ENCODE measurements at places on chromosomes 2 and 18.

- DNase-seq: peak; percentile 65
These were observed 18.7 kb upstream of the NUP35 start for GRCh38 chr2:183105402-183106134.

GRCh38 chr18:50793641-50794565, 25.9 kb downstream of the MRO start:
- peak; percentile 70 for DNase-seq

DNA sequence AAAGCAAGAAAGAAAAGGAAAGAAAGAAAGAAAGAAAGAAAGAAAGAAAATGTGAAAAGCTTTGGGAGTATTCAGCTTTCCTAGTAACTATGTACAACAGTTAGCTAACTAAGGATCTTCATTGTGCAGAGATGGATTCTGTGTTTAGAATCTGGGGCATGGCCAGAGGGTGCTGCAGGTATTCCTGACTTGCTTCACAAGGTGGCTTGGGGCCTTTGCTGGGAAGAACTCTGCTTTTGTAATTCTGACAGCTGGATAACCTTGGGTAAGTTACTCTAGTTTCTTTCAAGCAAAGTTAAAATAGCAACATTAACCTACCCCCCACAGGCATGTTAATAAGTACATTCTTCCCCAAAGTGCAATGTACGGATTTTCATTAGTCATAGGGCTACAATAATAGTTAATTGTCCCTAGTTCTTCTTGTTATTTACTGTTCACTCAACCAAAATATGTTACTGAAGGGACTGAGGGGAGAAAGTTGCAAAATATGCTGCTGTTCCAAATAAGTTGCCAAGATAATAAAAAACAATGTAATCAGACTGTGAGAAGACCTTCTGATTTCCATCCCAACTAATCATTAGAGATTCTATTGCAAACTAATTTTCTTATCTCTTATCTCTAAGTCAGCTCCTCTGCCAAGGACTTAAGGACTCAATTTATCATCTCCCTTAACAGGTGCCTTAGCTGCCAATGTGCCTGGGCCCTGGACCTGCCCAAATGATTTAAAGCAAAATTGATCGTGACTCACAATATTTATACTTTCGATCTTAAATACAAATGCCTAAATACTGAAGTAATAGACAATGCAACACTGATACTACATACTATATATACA, 50.3 kb downstream of the SERPINB8 start:
- DNase-seq: peak; percentile 7

DNA sequence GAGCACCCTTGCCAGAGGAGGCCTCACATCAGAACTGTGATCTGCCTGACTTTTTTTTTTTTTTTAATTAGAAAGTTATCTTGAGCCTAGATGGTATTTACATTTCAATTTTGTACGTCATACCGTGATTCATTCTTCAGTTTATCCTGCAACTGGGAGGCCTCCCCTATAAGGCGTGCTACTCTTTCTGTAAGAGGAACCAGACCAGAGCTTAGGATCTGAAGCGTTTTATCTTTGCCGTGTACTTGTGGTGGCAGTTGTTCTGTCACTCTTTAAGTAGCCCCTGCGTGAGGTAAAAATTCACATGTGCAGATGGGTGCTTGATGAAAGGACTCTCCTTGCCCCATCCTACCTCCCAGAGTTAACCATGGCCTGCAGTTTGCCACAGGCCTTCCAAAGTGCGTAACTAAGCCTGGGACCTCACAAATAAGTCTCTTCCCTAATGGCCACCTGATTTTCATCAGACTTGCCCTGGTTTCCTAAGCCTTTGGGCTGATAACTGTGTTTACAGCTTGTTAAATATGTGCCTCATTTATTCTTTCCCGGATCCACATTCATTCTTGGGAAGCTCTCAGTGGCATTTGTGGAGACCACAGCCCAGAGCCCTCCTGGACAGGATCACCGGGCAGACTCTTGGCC, 96.0 kb downstream of the MTCL1 start:
- DNase-seq: peak; percentile 36

DNA sequence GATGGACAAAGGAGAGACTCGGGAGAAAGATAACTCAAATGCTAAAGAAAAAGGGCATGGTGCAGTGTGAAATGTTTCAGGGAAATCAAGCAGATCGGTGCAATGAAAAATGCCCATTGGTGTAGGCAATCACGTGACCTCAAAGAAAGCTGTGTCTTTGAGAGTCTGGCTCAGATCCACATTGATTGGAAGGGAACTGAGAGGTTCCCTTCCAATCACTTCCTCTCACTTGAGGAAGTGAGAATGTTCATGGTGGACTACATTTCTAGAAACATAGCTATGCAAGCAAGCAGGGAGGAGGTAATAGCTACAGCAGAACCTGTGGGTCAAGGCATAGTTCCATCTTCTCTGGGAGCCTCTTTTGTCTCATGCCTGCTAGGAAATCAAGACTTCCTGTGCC, 187.4 kb downstream of the LPIN1 start:
- DNase-seq: no peak

GRCh38 chr2:65518751-65519150, 86.4 kb upstream of the SPRED2 start:
- DNase-seq: no peak

DNA sequence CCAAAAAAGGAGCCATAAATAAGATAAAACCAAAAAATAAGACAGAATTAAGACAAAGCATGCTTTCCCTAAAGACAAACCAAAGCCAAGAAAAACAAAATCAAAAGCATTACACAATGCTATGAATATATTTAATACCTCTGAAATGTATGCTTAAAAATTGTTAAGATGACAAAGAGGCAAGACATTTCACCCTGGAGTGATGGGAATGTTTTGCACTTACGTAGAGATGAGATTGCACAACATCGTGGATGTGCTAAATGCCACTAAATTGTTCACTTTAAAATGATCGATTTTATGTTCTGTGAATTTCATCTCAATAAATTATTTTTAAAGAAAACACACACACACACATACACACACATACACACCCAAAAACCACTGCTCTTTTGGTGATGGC, 386.6 kb upstream of the KLHL29 start:
- DNase-seq: no peak

DNA sequence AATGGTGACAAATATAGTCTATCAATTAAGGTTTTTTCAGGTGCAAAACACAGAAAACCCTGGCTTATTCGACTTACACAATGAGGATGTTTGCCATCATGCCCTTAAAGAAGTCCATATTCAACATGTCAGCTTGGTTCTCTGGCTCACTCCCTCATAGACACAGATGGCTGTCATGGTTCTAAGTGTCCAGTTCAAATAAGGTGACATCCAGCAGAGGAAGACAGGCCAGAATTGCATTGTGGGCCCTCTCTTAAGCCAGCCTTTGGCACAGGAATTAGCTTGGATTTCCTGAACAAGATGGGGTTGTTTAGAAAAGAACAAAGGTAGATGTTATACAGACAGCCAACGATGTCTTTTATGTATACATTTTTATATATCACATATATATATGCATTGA, 18.7 kb upstream of the SLC1A4 start:
- DNase-seq: no peak

DNA sequence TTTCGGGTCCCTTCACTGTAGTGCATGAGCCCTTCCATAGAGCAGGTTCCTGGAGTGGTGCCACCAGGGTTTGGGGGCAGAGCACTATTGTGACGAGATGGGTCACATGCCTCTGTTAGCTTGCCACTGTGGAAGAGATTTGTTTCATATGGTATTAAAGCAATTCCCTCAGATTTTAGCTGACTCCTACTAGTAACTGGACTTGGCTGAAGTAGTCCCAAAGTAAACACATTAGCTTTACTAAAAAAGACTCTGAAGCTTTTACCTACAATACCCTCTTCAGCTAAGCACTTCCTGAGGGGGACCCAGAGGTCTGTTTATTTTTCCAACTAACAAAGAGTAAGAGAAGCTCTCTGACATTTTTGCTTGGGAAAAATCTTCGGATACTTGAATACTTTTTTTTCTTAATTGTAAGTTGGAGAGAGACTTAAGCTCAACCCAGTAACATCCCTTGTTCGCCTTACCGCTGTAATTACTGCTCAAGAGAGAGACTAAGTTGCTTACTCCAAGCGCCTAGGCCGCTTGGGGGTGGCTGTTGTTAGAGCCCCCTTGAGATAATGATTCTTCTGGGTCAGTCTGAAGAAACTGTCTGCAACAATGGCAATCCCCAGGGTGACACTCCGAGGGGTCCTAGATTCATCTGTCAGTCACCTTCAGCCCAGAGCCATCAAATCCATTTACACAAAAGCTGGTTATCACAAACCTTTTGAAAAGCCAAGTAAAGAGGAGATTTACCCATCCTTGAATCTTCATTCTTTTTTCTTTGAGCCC, 177.4 kb downstream of the FIGN start:
- DNase-seq: no peak

- DNase-seq: peak; percentile 30
These were observed 1.5 kb downstream of the ACSL3 start for GRCh38 chr2:222862106-222862908.

GRCh38 chr2:7860693-7861092, 821.2 kb upstream of the ID2 start:
- no peak for DNase-seq

DNA sequence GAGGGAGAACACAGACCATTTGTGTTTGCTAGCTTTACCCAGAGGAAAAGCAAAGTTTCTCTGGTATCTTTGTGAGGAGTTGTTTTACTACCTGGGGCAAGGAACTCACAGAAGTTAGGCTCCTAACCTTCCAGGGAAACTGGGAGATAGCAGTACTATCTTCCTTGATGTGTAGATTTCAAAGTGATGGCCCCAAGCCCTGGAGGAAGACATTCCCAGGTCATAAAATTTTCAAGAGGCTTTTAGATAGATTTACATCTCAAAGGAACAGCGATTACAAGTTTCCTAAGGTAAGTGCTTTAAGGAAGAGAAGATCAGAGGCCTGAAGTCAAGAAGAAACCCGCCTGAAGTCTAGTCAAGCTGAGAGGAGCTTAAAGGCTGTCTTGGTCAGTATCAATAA, 1187.8 kb upstream of the TMEFF2 start:
- no peak for DNase-seq

GRCh38 chr2:1750933-1751766, 6.8 kb upstream of the PXDN start:
- DNase-seq: peak; percentile 87

DNA sequence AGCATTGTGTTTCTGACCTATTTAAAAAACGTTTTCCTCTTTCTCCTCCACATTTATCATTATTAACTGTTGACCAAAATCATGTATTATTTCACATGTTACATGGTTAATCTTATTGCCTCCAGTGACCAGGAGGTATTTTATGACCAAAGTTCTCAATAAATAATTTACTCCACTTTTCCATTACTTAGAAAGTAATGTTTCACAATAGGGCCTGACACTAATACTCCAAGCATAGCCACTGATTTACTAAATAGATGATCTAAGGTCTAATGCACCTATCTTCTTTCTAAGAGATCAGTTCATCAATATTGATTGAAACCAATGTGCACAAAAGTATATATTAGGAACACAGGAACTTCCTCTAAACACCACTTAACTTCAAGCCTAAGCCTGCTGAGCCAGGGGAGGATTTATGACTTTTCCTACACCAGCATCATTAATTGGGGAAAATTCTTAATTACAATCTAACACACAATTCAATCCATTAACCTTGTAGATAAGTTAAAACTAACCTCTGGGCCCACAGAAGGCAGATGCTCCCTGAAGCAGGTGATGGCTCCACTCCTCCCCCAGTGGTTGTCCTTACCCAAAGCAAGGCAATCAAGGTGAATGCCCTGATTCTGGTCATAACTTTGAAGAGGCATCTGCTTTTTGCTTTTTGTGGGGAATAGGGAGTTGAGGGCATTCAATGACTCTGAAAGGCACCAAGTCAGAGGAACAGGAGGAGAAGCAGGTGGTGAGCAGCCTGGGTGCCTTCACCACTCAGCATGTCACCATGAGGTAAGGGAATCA, 33.9 kb downstream of the RBMS1 start:
- peak; percentile 32 for DNase-seq

DNA sequence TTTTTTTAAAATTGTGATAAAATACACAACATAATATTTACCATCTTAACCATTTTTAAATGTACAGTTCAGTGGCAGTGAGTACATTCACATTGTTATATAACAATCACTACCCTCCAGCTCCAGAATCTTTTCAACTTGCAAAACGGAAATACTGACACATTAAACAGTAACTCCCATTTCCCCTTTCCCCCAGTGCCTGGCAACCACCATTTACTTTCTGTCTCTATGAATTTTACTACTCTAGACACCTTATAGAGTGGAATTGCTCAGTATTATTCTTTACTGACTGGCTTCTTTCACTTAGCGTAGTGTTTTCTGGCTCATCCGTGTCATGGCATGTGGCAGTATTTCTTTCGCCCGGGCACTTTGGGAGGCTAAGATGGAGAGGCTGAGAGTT, 32.6 kb downstream of the FASTKD2 start:
- DNase-seq: no peak

GRCh38 chr18:75679331-75679730, 251.8 kb upstream of the SMIM21 start:
- DNase-seq: no peak

DNA sequence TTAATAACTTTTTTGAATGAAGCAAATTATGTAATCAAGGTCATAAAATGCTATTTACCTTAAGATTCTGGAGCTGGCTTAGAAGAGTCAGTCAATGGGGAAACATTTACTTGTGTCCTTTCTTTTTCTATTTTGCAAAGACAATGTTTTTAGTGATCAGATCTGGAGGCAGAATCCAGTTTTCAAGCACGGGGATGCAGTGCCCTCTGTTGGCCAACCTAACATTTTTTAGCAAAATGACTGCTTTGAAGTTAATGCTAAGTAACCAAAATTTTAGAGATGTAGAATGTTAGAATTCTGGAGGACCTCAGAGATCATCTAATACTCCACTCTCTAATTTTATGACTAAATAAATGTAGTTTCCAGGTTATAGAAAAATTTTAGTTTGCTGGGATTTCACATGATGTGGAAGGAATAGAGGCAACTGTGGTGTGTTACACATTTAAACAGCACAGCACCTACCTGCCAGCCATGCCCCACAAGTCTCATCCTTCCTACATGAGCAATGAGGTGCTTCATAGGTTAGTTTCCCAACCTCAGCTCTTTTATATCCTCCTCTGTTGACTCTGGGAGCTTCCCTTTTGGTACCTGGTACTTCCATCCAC, 23.6 kb upstream of the SLC9A4 start:
- peak; percentile 51 for DNase-seq

DNA sequence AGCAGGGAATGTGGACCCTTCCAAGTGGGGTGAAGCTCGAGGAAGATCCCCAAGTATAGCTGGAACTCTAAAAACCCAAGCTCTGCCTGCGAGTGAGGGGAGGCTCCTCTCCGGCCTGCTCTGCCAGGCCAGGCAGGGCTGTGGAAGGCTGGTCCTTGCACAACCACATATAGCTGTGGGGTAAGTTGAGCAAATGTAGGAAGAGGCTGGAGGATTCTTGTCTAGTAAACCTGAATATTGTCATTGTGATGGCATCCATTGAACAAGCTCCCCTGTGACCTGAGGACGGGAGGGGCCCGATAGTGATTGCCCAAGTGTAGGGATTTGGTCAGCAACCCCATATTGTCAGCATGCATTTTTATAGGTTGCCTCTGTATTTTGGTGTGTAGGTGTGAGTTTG, 103.0 kb downstream of the ACKR3 start:
- DNase-seq: no peak
